Stimulated activated CD8-positive, alpha-beta memory T cell treated with anti-CD3 and anti-CD28 coated beads, Interleukin-2, amount 100 ng/mL, for 48 hours (primary cell): ENCODE measurements at places on chromosomes 5 and 9.

- no peak for DNase-seq
These were observed 69.6 kb upstream of the SLC30A5 start for GRCh38 chr5:69024241-69024651.

DNA sequence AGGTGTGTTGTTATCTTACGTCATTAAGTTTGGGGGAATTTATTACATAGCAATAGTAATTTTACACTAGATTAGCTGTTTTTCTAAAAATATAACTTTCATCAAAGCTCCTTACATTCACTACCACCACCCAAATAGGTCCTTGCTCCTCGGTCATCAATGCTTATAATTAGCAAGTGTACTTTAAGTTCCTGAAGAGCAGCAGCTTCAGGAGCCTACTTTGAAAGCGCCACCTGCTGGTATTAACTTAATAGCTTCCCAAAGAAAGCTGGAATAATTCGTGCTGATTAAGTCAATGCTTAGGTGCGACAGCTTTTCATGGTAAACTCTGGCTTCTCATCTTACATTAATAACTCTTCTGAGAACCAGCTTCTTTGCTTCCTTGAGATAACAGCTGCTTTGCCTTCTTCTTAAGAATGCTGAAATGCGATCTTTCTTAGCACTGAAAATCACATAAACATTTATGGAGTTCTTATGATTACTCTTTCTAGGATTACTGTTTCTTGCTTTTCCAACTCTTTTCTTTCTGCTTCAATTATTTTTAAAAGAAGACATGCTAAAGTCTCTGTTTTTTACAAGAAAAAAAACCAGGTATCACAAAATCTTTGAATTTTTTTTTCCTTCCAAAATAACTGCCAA lies 10.0 kb upstream of the C5 start:
- no peak for DNase-seq

- no peak for DNase-seq
These were observed 82.7 kb downstream of the C9orf152 start for GRCh38 chr9:110125207-110125751.

- DNase-seq: no peak
These were observed 26.6 kb upstream of the PIP5K1B start for GRCh38 chr9:68678430-68678829.

- no peak for DNase-seq
These were observed 1290.0 kb downstream of the EFNA5 start for GRCh38 chr5:106380736-106381135.

DNA sequence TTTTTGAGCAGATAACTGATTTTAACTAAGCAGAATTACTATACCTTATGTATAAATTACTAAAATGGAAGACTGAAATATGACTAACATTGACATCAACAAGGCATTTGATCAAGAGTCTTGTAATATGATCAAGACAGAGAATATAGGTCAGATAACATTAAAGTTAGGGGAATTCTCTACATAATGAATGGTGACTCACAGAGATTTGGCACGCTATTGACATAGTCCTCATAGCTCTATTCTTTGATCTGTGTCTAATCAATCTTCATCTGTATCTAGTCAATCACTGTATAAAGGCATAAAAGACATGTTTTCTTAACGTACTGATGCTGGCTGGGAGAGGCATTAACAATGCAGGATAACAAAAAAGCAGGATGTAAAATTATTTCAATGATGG lies 17.4 kb downstream of the ABITRAM start:
- no peak for DNase-seq

DNA sequence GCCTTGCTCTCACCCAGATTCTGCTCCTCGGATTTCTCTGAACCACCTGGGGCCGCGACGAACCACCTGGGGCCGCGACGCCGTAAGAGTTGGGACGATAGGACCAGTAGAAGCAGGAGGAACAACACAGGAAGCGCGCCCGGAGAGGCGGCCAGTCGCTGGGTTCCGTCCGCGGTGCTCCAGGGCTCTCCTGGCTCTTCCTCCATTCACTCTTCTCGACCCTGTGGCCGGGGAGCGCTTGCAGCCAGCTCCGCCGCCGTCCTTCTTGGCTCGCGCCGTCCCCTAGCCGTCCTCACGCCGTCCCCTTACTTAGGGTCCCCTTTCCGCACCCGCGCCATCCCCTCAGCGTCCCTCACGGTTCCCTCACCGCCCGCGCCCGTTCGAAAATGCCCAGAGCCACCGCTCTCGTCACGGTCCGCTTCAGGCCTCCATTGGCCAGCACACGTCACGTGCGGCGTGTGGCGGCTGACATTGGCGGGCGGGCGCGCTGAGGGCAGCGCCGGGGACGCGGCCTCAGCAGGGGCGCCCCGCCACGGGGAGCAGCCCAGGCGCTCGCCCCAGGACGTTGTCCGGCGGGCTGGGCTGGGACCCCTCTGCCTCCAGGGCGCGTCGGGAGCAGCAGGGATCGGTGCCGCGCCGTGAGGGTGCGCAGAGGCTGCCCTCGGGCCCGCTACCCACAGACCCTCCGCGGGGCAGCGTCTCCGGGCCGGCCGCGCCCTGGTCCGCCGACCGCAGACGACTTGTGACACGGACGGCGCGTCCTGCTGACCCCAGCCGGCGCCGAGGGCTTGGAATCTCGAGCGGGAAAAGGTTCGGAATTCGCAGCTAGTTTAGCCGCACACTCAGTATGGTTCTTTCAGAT lies 53.7 kb upstream of the PTPDC1 start:
- peak; percentile 71 for DNase-seq

DNA sequence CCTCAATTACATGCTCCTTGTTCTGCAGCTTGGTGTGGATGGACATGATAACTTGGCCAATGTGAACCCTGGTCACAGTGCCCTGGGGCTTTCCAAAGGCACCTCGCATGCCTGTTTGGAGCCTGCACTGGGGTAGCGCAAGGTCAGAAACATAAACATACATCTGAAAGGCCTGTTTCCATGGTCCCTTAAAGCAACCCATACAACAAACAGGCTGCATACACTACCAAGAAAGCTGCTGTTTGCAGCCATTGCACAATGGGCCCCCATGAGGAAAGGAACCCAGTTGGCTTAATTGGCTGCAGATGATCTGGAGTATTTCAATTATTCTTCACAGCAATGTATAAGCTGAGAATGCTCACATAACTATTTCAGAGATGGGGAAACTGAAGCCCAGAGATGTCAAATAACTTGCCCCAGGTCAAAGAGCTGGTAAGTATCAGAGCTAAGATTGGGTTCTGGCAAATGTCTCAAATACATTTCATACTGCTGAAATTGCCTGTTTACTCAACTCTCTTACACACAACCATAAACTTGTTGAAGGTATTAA lies 233.9 kb downstream of the ASTN2 start:
- no peak for DNase-seq
